Activated CD4-positive, alpha-beta T cell treated with anti-CD3 and anti-CD28 coated beads, Interleukin-2, amount 50 U/mL, for 4 hours (primary cell): ENCODE measurements at places on chromosomes 16 and 17.

DNA sequence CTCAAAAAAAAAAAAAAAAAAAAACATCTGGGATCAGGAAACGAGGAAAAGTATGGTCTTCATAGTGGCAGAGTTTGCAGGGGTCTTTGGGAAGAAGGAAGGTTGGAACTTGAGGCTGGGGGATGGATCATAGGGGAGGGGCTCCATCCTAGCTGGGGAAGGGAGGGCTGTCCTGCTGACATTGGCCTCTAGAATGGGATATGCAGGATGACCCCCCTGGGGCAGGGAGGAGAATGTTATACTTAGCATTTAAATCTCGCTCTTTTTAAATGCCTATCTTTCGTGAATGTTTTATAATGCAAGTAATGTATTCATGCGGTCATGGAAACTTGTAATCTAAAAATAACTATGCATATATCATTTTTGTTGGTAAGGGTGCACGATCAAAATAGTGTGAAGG, 33.2 kb downstream of the TMEM235 start:
- DNase-seq: no peak

DNA sequence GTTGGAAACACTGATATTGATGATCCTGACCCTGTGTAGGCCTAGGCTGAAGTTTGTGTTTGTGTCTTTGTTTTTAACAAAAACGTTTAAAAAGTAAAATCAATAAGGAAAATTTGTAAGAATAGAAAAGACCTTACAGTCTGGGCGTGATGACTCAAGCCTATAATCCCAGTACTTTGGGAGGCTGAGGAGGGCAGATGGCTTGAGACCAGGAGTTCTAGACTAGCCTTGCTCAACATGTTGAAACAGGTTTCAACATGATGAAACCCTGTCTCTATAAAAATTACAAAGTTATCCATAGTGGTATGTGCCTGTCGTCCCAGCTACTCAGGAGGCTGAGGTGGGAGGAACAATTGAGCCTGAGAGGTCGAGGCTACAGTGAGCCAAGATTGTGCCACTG, 18.3 kb upstream of the TOM1L1 start:
- no peak for DNase-seq

DNA sequence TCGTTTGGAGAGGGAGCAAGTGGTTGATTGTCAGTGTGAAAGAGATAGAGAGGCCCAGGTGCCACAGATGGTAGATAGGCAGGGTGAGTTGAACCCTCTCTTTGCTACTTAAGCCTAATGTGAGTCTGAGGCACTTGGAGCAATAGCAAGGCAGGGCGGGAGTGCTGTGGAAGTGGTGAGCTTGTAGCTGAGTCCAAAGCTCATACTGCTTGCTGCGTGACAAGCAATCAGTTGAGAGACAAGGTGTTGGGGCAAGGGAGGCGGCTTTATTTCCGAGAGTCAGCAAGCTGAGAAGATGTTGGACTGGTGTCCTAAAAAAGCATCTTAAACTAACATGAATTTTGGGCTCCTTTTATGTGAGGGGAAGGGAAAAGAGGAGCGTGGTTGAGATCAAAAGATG, 112.9 kb upstream of the ZKSCAN2 start:
- DNase-seq: no peak

DNA sequence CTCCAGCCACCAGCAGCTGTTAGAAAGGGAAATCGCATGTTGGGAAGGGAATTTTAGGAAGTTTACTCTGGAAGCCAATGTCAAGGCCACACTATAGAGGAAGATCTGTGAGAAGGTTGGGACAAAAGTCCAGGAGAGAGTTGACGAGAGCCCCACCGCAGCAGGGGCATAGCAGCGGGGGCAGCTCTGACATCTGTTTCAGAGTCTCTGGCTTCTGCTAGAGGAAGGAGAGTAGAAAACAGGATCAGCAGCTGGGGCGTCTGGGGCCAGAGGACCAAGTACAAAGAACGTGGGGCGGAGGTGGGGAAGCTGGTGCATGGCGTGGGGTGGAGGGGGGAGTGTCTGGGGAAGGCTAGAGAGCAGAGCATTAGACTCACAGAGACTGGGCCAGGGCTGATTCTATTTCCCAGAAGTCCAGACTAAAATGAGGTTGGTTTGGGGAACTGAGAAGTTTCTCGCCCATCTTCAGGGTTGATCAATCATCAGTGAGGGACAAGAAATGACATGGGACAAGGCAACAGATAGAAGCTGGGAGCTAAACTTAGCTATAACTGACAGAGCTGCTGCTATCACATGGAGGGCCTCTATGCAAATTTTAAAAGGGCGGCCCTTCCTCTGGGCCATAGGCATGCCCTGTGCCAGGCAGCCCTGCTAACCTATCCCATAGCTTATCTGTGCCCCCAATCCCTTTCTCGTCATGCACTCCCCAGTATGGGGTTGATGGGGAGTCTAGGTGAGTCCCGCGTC, 1.2 kb downstream of the RABEP2 start:
- DNase-seq: no peak

DNA sequence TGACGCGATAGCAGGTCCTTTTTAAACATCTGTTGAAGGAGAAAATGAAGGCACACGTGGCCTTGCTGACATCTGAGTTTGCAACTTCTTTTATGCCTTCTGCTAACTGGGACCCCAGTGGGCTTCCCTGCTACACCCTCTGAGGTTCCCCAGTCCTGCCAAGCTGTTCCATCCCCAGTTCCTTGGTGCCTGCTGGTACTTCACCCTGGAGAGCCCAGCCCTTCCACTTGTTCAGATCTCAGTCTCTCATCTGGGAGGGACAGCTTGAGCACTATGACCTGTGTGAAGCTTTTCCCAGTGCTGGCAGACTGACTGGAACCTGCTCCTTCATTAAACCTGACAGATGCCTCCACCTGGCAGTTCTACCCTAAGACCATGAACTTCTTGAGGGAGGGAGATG, 95.5 kb downstream of the WWOX start:
- DNase-seq: no peak

- no peak for DNase-seq
Measured at GRCh38 chr17:59790910-59791309, 83.5 kb downstream of the VMP1 start.

- no peak for DNase-seq
Measured at GRCh38 chr16:15829460-15829859, 27.4 kb downstream of the MYH11 start.

DNA sequence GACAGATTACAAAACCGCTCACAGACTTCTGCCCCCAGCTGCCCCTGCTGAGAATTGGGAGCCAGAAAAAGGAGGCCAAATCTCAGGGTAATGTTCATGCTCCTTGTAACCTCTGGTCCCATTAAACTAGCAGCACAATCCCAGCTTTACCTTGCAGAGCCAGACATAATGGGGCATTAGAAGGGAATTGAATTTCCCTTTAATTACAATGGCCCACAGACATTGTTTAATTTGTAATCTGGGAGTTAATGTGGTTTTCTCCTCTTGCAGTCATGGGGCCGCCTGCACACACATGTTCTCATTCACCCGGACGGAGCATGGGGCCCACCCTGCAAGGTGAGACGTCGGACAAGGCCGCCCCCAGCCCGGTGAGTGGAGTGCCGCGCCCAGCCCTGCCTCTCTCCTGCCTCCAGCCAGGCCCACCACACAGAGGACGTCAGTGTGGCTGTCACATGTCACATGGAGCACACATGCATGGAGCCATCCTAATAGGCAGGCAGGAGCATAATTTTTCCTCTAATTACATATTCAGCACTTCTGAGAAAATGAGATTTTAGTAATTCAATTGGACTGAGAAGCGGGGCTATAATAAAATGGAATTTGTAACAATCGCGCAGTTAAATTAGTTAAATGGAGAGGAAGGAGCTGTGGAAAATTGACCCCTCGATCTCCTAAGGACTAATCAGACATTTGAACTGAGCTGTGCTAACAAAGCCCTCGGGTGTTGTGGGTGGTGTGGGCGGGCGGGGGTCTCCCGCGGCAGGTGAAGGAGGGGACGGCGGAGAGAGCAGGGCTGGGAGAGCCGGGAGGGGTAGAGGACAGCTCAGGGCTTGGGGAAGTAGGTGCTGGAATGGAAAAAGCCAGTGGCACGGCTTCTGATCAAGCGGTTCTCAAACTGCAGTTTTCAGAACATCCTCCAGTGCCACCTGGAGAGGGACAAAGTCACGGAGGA, 87.7 kb downstream of the ENGASE start:
- DNase-seq: no peak

GRCh38 chr17:15377200-15377599, 35.8 kb upstream of the TEKT3 start:
- no peak for DNase-seq

GRCh38 chr17:67258821-67259468, 13.9 kb upstream of the HELZ start:
- no peak for DNase-seq

- no peak for DNase-seq
Measured at GRCh38 chr17:18121144-18121910, 12.8 kb downstream of the MYO15A start.

DNA sequence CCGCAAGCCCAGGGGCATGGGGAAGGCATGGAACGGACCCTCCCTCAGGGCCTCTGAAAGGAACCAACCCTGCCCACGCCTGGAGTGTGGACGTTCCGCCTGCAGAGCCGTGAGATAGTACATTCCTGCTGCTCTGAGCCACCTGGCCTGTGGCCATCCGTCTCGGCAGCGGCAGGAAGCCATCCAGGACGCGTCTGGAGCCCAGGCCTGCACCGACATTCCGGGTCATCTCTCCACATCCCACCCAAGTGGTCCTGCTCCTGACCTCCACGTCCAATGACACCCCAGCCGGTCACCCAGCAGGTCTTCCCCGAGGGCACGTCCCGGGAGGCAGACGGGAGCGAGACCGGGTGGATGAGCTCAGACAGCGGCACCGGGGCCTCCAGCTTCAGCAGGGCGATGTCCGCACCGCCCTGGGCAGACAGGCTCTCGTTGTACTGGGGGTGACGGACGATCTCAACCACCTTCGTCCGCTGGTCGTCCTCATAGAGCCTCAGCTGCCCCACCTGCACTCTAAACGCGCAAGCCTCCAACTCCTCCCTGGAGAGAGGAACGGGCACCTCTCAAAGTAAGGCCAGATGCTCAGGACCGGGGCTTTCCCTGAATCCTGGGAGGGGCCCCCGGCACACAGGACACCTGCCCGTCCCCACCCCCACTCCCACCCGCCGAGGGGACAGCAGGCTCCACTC, 21.3 kb upstream of the UBE2I start:
- no peak for DNase-seq

- DNase-seq: no peak
Measured at GRCh38 chr17:14514973-14515372, 214.1 kb downstream of the HS3ST3B1 start.

DNA sequence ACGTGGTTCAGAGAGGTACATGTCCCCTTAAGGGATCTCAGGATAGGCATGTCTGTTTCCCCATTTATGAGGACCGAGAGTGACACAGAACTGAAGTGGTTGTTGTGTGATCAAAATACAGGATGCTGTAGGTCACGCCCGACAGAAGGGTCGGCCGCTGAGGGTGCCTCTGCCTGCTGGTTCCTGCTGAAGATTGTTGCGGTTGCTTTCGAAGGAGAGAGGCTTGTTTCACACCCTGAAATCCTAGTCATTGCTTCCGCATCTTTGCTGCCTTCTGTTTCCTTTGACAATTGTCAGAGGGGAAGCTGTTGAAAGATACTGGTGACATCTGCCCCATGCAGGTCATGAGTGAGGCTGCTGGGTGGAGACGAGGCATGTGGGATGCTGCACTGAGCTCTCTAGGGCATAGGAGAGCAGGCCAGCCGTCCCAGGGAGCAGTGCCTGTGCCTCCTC, 3.8 kb upstream of the NAT9 start:
- DNase-seq: peak; percentile 29
